ENCODE measurements at places on chromosomes 4 and X. TPM values are rescaled to one million over a fixed set of nuclear protein-coding genes. Genes with fewer than 3 reads are reported as not detected.

SMIM31 gene
- total RNA-seq: 21.8 TPM

DNA sequence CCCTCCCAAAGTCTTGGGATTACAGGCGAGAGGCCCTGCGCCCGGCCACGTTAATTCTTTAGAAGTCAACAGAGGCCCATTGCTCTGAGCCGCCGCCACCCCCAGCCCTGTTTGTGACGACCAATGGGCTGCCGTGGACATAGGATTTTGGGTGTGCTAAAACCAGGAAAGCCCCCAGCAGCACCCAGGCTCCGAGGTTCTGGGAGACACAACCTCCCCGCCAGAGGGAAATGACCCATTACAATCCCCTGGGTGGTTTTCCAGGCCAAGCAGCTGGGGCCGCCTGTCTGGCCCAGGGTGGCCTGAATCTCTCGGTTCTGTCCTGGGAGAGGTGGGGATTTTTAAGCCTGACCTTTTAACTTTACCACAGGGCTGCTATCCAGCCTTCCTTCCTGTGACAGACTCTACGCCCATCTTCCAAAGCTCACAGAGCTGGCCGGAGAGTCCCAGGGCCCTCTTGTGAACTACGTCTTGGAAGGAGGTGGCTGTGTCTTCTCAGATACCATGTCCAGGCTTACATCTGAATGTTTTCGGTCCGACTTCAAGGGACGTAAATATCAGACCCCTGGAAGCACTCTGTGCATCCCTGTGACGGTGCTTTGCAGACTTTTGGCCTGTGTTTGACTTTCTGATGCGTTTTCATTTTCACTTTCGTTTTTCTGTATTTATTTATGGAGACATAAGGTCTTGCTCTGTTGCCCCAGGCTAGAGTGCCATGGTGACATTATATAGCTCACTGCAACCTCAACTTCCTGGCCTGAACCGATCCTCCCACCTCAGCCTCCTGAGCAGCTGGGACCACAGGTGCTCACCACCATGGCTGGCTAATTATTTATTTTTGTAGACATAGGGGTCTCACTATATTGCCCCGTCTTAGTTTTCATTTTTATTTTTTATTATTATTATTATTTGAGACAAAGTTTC is 36.0 kb downstream of the P2RY8 start:
- no peak for DNase-seq

DNA sequence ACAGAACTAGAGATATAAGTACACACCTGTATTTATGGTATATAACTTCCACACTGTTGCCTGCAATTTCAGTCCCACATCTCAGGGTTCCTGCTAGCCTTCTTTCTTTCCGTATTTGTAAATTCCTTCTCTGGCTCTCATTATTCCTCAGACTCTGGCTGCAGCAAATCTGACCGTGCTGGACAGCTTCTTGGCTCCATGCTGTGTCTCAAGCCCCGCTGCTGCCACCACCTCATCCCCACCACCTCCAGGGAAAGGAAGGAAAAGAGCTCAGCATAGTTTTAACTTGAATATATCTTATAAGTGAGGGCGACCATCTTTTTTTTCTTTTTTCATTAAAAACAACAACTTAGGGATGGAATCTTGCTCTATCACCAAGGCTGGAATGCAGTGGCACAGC is 155.6 kb upstream of the CXCL13 start:
- no peak for DNase-seq

DNA sequence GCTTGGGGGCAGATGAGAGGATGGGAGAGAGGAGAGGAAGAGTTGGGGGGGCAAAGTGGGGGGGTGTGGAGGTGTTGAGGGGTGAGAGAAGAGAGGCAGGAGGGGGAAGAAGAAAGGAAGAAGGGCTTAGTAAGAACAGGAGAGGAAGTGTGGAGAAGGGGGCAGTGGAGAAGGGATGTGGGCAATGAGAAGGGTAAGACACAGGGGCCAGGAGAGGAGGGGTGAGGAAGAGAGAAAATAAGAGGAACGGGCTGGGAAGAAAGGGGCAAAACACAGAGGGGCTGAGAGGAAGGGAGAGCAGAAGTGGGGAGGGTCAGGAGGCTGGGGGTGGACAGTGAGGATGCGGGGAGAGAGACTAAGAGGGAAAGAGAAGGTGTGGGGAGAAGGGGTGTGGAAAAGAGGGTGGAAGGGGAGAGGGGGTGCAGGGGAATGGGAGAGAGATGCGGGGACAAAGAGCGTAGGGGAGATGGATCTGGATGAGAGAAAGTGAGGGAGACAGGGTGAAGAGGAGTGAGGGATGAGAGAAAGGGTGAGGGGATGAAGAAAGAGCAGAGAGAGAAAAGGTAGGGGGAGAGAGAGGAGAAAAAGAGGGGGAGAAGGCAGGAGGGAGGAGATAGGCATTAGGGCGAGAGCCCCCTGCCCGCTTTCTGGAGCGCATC is 12.9 kb downstream of the SH3KBP1 start:
- no peak for DNase-seq

DNA sequence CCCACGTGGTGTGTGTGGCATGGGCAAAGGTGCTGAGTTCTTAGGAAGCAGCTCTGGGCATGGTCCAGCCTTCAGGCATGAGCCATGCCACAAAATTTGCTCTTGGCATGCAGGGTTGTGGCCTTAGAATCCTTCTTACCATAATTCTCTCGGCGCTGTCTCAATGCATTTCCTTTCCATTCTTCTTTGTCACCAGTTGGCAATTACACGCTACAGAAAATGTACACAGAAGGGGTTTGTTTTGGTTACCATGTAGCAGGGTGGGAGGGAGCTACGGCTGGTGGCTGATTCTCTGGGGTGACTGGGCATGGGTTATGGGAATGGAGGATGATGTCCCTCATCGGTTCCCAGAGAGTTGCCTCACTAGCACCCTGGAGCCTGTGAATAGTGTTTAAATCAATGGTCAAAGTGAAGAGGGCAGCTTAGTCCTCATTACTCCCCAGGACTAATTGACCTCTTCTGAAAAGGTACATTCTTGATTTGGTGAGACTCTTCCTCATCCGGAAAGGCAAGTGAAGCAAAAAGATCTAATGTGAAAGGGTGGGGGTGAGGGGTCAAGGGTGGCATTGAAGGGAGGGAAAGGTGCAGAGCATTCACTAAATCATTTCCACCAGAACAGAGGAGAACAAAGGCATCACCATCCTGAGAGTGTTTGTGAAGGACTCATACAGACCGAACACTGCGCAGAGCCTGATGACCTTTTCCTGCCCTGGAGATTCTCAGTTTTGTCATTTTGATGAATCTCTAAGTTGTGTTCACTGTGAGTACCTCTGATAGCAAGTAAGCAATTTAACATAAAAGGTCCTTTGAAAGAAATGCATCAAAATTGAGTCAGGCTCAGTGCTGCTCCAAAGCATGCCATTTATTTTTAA is 199.8 kb upstream of the SFRP2 start:
- no peak for DNase-seq

GAGE2A gene
- not detected for total RNA-seq

DNA sequence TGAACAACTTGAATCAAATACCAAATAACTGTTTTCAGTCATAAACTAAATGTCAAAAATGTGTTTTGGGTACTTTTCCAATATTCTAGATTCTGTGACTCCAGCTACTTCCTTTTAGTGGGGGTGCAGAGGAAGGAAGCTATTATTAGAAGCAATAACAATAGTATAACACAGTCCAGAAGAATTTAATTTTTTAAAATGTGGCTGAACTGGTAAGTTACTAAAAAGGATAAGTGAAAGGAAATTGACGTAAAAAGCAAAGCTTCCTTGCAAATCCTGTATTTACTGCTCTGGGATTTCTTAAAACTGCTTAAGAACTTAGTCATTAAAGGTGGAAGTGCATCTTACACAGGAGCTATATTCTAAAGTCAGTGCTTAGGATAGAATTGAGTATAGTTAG is 53.2 kb downstream of the MOSPD2 start:
- no peak for DNase-seq

ZMAT1 gene
- total RNA-seq: 7.8 TPM

SSX4B gene
- not detected for total RNA-seq

DNA sequence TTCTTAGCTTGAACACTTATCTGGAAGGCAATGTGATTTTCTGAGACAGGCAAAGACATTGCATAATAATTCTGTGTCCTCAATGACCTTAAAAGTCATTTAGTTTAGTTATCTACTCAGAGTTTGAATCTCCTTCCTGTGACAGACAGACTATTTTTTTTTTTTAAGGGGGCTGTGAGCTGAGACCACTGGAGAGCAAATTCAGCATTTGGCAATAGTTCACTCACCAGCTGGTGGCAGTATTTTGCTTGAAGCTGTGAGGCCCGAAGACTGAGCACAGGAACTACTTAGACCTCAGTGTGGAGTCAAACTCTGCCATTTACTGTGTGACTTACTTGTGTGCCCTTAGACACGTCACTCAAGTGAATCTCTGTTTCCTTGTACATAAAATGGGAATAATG is 22.9 kb upstream of the CPE start:
- no peak for DNase-seq

GRCh38 chr4:102527695-102528283 is 26.6 kb downstream of the NFKB1 start:
- DNase-seq: no peak

KLHL34 gene
- total RNA-seq: 0.29 TPM

IL15 gene
- total RNA-seq: 6.6 TPM

DNA sequence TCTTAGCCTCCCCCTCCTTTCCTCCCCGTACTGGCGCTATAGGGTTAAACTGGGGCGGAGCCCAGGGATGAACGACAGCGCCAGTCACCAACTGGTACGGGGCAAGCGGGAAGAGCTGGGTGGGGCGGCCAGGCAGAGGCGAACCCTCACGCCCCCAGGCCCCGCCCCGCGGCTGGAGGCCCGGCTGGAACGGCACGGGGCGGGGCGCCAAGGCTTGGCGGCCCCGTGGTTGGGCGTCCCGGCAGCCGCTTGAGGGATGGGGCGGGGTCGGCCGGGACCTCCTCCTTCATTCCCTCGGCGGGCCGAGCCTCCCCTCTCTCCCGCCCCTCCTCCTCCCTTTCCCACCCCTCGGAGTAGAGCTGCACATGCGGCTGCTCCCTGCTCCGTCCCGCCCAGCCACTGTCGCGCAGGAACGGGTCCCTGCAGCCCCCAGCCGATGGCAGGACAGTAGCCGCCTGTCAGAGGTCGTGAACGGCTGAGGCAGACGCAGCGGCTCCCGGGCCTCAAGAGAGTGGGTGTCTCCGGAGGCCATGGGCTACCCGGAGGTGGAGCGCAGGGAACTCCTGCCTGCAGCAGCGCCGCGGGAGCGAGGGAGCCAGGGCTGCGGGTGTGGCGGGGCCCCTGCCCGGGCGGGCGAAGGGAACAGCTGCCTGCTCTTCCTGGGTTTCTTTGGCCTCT is at the start of gene EDA:
Gene EDA, plus strand, starts transcription at position 335 of the 678 bp plus-strand sequence.
- peak; percentile 82 for DNase-seq

DNA sequence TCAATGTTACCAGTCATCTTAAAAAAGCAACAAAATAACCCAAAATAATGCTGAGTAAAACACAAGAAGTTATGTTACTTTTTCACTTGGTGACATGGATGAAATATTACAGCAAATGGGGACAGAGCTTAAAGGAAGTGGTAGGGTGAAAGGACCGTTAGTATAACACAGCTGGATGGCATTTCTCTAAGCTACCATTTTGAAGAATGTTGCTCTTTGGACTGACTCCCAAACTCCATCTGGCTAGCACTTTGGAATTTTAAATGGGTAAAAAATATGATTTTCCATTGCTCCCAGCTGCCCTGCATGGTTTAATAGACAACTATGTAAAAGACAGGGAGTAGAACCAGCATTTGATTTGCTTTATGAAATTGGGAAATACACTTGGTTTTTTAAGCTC is 27.6 kb downstream of the CLCN5 start:
- no peak for DNase-seq

DNA sequence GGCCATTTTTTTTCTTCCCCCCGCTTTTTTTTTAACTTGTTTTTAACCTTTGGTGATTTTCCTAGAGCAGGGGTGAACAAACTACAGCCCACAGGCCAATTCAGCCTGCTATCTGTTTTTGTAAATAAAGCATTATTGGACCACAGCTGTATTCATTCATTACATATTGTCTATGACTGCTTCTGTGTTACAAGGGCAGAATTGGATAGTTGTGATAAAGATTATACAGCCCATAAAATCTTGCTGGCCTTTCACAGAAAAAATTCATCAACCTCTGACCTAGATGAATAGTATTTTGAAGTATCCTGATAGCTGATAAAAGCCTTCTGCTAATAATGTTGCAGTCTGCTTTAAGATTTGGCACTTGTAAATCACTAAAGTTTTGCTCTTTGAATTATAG is 63.4 kb downstream of the SMAD1 start:
- no peak for DNase-seq

GRCh38 chr4:125101719-125102118 is 213.0 kb upstream of the FAT4 start:
- no peak for DNase-seq

DGAT2L6 gene
- total RNA-seq: not detected

- peak; percentile 29 for DNase-seq
Measured at GRCh38 chr4:113760094-113760794, 1.3 kb downstream of the CAMK2D start.
